ENCODE measurements at places on chromosomes 2 and 18. TPM values are rescaled to one million over a fixed set of nuclear protein-coding genes. Genes with fewer than 3 reads are reported as not detected.
A peak's percentile ranks its signal among the peaks of the same experiment; 100 is the strongest.

DNA sequence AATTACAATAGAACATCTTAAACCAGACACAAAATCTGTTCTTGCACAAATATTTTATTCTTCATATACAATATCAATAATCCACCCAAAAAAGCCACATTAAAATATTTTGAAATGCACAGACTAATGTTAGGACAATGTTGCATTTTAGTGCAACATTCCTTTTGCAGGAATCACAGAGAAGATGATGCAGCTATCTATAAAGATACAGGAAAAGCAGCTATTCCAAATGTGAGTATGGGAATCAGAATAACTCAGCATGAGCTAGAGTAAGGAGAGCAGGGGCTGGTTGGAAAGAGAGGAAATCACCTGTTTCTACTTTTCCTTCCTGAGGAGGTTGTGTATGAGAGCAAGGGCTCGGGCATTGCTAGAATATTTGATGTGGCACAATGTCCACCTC lies 4.8 kb downstream of the C2orf66 start:
- no peak overlapping the region for H3K27ac ChIP-seq
- H3K4me3 ChIP-seq: no peak overlapping the region
- no peaks in the 10 kb centered on the region for H3K36me3 ChIP-seq
- no peak for DNase-seq
- no peaks in the 10 kb centered on the region for H3K4me1 ChIP-seq
- no peaks in the 10 kb centered on the region for H3K27me3 ChIP-seq

The HJURP gene
- polyA plus RNA-seq: not detected

DNA sequence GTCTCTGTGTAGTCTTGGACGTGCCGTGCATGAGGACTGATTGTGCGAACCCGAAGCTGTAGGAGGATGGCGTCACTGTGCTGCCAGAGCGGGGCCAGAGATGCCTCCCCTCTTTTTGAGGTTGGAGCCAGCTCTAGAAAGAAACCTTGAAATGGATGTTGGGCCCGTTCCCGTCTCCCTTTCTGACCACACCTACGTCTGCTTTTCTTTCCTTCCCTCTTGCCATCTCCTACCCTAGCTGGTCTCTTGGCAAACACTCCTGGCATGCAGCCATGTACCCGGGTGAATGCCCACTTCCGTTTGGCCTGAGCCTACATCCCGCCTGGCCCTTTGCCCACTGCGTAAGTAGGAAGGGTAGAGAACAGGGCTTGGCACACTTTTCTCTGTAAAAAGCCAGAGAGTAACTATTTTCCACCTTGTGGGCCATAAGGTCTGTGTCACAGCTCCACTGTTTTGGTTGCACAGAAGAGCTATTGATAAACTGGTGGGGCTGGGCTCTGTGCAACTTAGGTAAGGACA lies 37.4 kb downstream of the SH3BP4 start:
- no peaks in the 10 kb centered on the region for H3K27me3 ChIP-seq

DNA sequence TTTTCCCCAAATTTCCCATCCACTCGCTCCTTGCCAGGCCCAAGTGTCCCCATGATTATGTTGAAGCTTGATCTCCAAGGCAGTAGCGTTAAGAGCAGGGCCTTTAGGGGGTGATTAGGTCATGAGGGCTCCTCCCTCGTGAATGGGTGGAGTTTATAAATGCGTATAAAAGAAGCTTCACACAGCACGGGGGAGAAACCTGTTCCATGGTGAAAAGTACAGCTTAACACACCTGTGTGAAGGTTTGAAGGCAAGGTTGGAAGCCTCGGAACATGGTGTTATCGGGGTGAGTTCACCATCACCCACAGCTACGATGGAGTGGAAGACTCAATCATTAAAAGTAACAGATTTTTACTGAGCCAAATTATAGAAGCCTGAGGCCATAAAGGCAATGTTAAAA lies 137.4 kb upstream of the ALKAL2 start:
- peaks cover 15% of the 10 kb centered on the region for H3K4me1 ChIP-seq
- no peak for DNase-seq
- no peaks in the 10 kb centered on the region for H3K27me3 ChIP-seq
- no peak overlapping the region for H3K4me3 ChIP-seq
- H3K36me3 ChIP-seq: no peaks in the 10 kb centered on the region
- no peak overlapping the region for H3K27ac ChIP-seq

The EFHD1 gene
- polyA plus RNA-seq: 1.6 TPM

- H3K4me1 ChIP-seq: peaks cover 84% of the 10 kb centered on the region
- no peak overlapping the region for H3K4me3 ChIP-seq
- no peaks in the 10 kb centered on the region for H3K36me3 ChIP-seq
- H3K27me3 ChIP-seq: no peaks in the 10 kb centered on the region
Measured at GRCh38 chr2:136126021-136126420, 8.1 kb upstream of the CXCR4 start.

The TMEM247 gene
- not detected for polyA plus RNA-seq

GRCh38 chr2:221153226-221153625 lies 418.9 kb downstream of the EPHA4 start:
- no peak overlapping the region for H3K4me3 ChIP-seq
- H3K27me3 ChIP-seq: no peaks in the 10 kb centered on the region
- no peak for DNase-seq
- H3K27ac ChIP-seq: no peak overlapping the region

The TTN gene
- 2.0 TPM for polyA plus RNA-seq

DNA sequence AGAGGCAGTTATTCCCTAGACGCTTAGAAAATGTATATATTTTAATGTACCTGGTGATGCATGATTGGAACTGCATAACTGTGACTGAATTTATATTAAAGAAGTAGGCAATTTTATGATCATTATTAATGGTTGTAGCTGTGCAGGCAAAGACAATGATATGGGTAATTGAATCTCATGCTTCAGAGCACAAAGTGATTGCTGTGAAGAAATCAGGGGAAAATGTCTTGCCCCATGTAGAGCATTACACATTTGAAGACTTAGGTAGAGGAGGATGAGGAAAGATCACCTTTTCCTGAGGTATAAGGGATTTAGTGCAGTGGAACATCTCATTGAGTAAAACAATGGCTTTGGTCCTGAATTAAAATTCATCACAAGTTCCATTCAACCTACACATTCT lies 246.8 kb upstream of the DCC start:
- no peaks in the 10 kb centered on the region for H3K27me3 ChIP-seq
- no peak for DNase-seq
- H3K36me3 ChIP-seq: no peaks in the 10 kb centered on the region

The CAPN14 gene
- polyA plus RNA-seq: 0.07 TPM

The MAL gene
- polyA plus RNA-seq: 50.4 TPM

DNA sequence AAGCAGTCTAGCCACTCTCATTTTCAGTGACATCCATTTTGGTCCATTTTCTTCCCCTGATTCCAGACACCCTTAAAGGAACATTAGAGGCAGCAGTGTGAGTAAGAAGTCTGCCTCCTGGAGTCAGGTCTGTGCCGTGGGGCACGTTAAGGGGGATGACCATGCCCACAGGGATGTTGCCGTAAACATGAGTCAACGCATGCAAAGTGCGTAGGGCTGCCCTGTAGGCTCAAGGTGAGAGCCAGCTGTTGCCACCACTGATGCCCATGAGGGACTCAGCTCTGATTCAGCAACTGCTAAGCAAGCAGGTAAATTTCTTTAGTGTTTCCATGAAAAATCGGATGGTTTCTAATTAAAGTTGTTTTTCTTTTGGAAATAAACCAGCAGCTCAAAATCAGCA lies 61.4 kb upstream of the TFCP2L1 start:
- H3K27me3 ChIP-seq: no peaks in the 10 kb centered on the region
- H3K36me3 ChIP-seq: peaks cover 36% of the 10 kb centered on the region

- no peak overlapping the region for H3K4me3 ChIP-seq
- no peaks in the 10 kb centered on the region for H3K36me3 ChIP-seq
- DNase-seq: no peak
- H3K27me3 ChIP-seq: no peaks in the 10 kb centered on the region
- H3K4me1 ChIP-seq: no peaks in the 10 kb centered on the region
- no peak overlapping the region for H3K27ac ChIP-seq
Measured at GRCh38 chr2:160582081-160582480, 88.5 kb upstream of the RBMS1 start.

DNA sequence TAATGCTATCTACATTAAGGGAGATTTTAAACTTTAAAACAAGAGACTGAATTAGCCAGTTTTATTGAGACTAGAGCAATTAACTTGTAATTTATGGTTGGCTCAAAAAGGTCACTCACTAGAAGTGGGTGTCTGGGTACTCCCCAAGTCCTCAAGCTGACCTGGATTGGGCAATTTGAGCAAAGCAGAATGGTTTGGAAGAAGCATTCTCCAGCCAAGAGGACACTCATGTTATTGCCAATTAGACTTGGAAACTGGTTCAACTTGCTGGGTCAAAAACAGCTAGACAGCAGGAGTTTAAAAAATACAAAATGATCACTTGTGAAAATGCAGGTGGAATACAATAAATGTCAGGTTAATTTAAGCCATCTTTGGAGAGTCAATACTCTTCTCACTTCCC lies 29.5 kb upstream of the MYO1B start:
- H3K27me3 ChIP-seq: no peaks in the 10 kb centered on the region
- no peaks in the 10 kb centered on the region for H3K36me3 ChIP-seq
- no peak overlapping the region for H3K27ac ChIP-seq
- no peaks in the 10 kb centered on the region for H3K4me1 ChIP-seq
- DNase-seq: no peak

The ZNF396 gene
- polyA plus RNA-seq: 0.87 TPM

GRCh38 chr2:222572264-222572721 lies 83.6 kb downstream of the FARSB start:
- no peak overlapping the region for H3K27ac ChIP-seq
- H3K4me3 ChIP-seq: no peak overlapping the region
- no peaks in the 10 kb centered on the region for H3K36me3 ChIP-seq

- no peak overlapping the region for H3K27ac ChIP-seq
- no peak for DNase-seq
- H3K36me3 ChIP-seq: no peaks in the 10 kb centered on the region
Measured at GRCh38 chr2:227781841-227782240, 31.8 kb upstream of the CCL20 start.

The PROM2 gene
- not detected for polyA plus RNA-seq

The CRYBA2 gene
- polyA plus RNA-seq: not detected

The UNC80 gene
- not detected for polyA plus RNA-seq

The FOXI3 gene
- not detected for polyA plus RNA-seq

The CARF gene
- 3.1 TPM for polyA plus RNA-seq

The KRCC1 gene
- polyA plus RNA-seq: 41.3 TPM

DNA sequence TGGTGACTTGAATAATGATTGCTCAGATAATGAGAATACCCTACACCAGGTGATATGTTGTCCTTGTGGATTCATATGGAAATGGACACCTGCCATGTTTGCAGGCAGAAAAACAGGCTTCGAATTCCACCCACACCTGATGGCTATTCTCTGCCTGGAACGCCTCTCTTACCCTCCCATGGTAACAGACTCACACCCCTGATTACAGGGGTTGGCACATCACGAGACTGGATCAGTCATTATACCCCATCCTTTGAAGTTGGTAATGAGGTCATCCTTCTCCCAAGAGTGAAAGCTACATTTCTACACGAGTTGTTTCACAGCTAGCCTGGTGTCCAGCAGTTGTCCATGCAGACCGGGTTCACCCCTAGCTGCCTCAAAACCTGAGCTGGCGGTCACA lies 71.4 kb upstream of the MBOAT2 start:
- no peaks in the 10 kb centered on the region for H3K4me1 ChIP-seq
- no peak overlapping the region for H3K27ac ChIP-seq
- no peak overlapping the region for H3K4me3 ChIP-seq
- H3K27me3 ChIP-seq: no peaks in the 10 kb centered on the region

DNA sequence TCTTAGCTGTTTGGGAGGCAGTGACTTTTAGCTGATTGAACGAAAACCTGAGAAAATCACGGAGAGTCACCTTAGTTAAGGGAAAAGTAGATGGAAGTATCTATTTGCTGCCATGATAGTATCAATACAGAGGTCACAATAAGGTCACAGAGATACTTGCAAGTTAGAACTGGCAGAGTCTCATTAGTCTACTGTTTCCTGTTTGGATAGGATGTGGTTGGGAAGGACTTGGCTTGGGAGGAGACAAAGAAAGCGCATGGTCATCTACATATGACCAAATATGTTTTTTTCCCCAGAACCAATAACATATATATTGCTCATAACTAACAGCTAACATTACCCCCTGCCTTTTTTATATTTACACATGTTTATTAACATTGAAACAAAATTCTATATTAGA lies 78.4 kb upstream of the AQP4 start:
- DNase-seq: no peak
- H3K27me3 ChIP-seq: no peaks in the 10 kb centered on the region
- H3K4me3 ChIP-seq: no peak overlapping the region
- no peaks in the 10 kb centered on the region for H3K4me1 ChIP-seq
- no peaks in the 10 kb centered on the region for H3K36me3 ChIP-seq

DNA sequence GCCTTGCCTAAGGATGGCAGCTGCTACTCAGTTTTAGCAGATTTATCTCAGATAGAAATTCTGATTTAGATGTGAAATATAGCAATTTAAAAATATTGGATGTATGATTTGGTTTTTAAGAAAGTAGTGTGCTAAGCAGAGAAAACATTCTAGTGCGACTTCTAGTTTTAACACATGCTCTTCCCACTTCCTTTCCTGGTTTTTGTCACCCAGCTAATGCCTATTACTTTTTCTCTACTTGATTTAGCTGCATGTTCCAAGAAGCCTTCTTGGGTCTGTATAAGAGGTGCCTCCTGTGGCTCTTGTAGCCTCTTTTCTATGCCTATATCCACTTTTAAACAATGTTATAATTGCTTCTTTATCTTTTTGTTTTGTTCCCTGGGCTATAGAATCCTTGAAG lies 53.0 kb downstream of the GPD2 start:
- H3K27me3 ChIP-seq: no peaks in the 10 kb centered on the region
- no peaks in the 10 kb centered on the region for H3K4me1 ChIP-seq
- H3K4me3 ChIP-seq: no peak overlapping the region
- DNase-seq: no peak

- no peaks in the 10 kb centered on the region for H3K27me3 ChIP-seq
- DNase-seq: no peak
- H3K4me1 ChIP-seq: no peaks in the 10 kb centered on the region
Measured at GRCh38 chr2:26982102-26982742, 11.8 kb downstream of the MAPRE3 start.

DNA sequence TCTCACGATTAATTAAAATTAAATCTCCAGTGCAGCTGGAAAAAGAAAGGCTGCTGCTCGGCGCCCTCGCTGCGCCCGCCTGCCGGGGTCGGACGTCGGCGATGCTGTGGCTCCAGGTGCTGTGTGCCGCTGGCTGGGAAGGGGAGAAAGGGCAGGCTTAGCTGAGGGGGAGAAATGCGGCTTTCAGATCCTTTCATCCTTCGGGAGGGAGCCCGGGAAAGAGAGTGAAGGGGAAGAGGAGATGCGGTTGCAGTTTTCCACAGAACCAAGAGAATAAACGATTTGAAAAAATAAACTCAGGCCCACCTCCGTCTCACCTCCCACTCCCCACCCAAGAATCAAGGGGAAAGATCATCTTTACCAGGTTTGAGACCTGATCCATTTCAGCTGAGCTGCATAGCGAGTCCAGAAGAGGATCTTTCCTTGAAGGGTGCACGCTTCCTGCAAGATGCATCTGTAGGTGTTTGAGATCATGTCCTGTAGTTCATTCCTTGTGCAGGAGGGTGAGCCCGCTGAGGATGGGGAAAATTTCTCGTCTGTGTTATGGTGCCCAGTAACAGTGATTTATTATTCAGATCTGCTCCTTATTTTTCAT lies 495 bp downstream of the TMEM169 start:
- H3K27me3 ChIP-seq: no peaks in the 10 kb centered on the region
- no peak for DNase-seq
- H3K4me1 ChIP-seq: peaks cover 59% of the 10 kb centered on the region
- no peaks in the 10 kb centered on the region for H3K36me3 ChIP-seq
- peak overlapping the region; percentile 59 for H3K27ac ChIP-seq
- H3K4me3 ChIP-seq: peak overlapping the region; percentile 90
